ENCODE measurements at places on chromosomes 6 and 20.

DNA sequence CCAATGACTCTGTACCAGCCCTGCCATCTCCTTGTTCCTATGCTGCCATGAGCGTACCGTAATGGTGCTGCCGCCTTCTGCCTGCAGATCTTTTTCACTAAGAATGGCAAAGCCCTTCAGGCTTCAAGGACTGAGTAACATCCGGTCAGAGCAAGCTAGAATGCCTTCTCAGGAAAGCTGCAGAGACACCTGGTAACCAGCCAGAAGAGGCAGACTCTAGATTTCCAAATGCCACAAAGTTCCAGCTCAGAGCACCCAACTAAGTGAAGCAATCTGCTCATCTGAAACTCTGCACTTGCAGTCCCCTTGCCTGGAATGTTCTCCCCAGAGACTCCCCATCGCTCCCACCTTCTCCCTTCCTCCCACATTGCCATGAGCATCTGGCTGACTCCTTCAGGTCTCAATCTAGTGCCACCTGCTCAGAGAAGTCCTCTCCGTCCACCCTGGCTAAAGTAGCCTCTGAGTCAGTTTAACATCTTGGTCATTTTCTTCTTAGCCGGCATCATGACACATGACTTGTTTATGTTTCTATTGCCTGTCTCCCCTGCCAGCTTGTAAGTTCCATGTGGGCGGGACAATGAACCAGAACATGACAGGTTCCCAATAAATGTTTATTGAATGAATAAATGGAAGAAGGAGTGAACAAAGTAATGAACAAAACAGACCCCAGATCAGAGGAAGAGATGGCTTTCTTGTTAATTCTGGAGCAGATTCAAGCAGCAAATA, 6.9 kb upstream of the OCSTAMP start:
- DNase-seq = no peak

- no peak for DNase-seq
Observed at GRCh38 chr6:78701407-78701806, 165.9 kb upstream of the IRAK1BP1 start.

GRCh38 chr20:40449974-40450616, 238.9 kb downstream of the MAFB start:
- DNase-seq = no peak

GRCh38 chr6:56820060-56820459, 134.8 kb upstream of the BEND6 start:
- no peak for DNase-seq

DNA sequence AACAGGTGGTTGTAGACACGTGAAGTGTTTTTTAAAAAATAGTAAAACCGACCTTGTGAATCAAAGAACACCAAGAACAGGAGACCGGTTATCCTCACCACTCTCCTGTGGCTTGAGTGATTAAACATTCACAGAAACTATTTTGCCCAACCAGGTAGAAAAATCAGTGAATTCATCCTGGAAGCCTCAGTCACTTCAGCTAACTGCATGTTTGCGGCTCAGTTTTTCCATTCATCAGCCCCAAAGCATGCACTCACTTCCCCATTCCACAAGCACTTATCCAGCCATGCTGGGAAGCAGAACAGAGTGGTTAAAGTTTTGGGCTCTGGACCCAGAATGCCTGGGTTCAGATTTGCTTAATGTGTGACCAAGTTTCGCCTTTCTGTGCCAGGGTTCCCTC, 2.4 kb downstream of the LRRN4 start:
- no peak for DNase-seq

DNA sequence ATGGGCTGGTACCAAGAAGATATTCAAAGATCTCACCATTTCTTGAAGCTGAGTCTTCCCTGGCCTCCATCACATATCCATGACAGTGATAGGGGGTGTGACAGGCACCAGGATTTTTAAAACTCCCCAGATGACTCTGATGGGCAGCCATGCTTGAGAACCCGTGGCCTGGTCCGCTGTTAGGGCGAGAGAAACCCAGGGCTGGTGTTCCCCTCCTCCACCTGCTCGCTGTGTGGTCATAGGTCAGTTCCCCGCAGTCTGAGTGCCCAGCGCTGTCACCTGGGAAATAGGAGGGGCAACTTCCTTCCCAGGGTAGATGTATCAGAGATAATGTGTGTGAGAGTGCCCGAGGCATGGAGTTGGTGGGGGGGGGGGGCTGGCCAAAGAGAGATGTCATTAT, 50.9 kb downstream of the TMEM242 start:
- DNase-seq = no peak

GRCh38 chr6:141103246-141103645, 1029.5 kb upstream of the GJE1 start:
- no peak for DNase-seq

DNA sequence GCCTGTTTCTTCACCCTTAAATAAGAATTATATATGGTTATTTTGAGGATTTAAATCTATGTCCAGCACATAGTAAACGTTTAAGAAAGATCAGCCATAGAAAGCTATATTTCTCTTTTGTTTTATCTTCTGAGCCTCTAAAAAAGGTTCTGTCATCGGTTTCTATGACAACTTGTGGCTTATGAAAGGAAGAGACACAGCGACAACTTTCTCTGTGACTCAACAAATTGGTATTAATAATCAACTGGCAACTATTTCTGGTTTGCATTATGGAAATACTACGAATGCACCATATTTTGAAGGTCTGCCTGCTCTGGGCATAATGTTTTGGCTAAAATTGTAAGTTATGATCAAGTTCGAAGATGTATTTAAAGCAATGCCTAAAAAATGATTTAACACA, 751.0 kb downstream of the CD109 start:
- no peak for DNase-seq

DNA sequence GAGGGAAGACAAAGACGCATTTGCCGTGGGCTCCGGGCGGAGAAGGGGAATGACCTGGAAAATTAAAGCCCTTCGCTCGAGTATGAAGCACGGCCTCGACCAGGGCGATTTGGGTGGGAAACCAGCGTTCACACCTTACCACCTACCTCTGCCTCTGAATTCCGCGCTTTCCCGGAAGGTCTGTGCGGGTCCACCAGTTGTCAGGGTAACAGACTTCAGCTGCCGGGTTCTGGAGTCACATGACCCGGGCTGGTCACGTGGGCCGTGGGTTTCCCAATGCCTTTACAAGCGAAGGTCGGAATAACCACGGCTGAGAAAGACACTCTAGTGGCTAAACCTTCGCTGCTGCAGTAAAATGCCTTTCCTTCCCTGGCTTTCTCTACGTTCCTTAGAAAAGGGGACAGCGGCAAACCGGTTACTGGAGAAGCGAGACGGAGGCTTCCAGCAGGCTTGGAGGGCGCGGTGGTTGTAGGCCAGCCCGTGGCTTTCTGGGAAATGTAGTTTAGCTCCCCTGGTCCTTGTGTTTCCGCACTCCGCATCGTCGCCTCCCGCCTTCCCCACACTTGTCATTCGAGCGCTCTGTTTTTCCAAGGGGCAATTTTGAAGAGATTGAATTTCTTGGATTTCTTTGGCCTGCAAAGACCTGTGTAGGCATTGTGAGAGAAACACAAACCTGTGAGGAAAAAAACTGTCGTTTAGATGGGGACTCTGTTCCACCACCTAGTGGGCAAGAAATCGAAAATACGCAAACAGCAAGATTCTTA, at the start of gene CEP162:
TSS of gene CEP162 (minus strand) at position 210 of the 764 bp plus-strand sequence. CDS start 1,250 bp downstream, outside the sequence.
- DNase-seq = peak; percentile 92

GRCh38 chr6:15668918-15669317, 6.1 kb upstream of the DTNBP1 start:
- no peak for DNase-seq

DNA sequence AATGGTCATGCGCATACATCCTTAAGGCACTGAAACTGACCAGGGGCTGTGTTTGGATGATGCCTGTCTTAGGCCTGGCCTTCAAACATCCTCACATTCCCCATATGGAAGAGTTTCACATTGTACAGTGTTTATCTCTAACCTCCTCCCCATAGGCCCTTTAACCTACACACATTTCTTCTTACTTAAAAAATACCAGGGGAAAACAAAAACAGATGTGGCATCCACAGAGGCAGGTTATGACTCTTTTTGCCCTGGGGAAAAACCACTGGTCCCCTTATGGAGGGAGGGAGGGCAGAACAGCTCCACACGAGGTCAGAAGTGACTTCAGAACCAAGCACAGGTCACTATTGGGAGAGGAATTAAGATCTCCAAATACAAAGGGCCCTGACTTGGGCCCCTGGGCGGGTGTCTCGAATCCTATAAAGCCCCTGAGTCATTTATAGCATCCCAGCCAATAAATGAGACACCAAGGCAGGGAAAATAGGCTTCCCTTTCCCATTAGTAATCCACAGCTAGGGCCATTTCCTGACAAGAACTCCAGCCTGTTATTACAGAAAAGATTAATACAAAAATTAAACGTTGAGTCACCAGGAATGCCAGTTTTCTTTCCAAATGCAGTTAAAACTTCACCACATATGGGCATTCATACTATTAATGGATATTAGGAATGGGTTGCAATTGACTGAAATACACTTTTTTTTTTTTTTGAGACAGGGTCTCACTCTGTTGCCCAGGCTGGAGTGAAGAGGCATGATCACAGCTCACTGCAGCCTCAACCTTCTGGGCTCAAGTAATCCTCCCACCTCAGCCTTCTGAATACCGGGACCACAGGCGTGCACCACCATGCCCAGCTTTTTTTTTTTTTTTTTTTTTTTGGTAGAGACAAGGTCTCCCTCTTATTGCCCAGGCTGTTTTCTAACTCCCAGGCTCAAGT, 107.2 kb downstream of the ATP9A start:
- DNase-seq = no peak

DNA sequence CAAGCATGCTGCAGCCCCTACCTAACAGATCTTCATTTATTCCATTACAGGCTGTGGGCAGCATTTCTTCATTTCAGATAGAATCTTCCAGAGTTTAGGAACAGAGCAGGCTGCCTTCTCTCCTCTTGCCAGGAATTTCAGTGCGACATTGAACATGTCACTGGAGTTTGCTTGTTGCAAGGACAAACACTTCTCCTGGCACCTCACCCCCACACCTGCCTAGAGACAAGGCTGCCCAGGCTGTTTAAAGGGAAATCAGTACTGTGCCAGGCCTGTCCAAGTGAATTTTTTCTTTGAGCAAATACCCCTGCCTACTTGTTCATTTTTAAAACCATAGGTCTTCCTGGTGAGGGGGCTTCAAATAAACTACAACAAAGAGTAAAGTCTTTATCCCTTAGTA, 594.1 kb downstream of the PTPRT start:
- no peak for DNase-seq

DNA sequence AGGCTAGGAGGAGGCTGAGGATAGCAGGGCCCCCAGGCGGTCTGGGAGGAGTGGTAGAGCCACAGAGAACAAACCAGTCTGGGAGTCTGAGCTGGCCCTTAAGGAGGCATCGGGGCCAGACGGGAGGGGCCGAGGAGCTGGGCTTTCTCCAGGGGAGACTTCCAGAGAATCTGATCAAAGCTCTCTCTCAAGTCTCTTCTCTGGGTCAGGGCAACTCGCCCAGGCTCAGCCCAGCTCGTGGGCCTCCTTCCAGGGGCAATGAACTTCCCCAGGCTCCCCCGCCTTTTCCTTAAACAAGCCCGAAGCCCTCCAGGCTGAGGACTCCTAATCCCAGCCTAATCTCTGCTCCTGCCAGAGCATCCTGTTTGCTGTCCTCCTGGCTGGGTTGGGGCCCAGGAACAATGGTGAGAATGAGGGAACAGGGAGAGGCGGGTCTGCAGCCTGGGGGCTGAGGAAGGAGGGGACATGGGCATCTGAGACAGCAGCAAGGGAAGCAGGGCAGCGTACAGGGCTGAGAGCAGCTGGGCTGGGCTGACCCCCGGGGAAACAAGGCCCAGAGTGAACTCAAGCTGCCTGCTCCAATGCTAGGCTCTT, 173.6 kb downstream of the ANKRD60 start:
- DNase-seq = no peak

DNA sequence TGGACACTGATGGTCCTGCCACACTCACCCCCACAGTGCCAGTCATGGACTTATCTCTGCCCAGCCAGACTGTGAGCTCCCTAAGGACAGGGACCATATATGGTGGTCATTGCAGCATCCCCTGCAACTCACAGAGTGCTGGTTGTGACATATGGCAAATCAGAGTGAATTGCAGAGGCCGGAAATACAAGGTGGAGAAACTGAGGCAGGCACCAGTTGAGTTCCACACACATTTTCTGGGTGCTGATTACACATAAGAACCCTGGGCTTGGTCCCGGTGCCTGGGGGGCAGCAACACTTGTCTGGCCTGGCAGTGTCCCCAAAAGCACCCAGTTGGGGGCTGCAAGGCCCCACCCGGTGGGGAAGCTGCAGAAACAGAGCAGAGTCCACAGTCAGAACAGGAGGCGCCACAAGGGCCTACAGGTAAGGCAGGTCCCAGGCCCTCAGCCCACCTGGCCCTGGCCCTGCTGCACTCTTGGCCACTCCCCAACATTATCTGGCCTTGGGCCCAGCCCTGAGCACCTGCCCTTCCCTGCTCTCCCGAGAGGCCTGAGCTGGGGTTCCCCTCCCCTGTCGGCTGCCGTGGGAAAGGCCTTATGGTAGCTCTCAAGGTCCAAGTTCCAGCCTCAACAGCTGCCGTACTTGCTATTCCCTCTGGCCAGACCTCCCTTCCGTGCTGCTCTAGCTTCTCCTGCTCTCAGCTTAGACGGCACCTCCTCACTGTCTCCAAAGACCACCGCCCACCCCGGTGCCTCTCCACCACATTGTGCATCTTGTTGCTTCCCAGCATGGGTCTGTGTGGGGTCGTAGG, 140.8 kb upstream of the PTPN1 start:
- DNase-seq = no peak

DNA sequence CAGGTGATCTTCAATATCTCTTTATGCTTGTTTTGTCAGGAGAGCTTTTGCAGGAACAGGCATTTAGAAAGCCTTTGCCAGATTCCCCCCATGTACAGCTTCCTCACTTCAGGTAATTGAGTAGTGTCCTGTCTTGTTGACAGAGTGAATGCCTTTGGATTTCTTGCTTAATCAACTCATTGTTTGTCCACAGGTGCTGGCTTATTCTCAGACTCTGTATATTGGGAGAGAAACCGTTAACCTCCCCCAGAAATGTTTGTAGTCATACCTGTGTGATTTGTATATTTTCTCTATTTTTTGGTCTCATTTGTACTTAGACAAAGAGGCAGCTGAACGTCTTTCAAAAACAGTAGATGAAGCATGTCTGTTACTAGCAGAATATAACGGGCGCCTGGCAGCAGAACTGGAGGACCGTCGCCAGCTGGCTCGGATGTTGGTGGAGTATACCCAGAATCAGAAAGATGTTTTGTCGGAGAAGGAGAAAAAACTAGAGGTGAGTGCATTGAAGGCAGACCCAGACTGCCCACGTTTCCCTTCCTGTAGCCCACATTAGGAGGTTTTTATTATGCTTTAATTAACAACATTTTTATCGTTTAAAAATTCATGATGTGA, 32.3 kb downstream of the RPRD1B start:
- DNase-seq = no peak

- DNase-seq = no peak
Observed at GRCh38 chr6:71481011-71481410, 192.4 kb downstream of the OGFRL1 start.
